ENCODE measurements at places on chromosomes 6 and 20.

GRCh38 chr6:108877046-108877751 is 29.0 kb downstream of the ARMC2 start:
- no peak for DNase-seq

GRCh38 chr6:134245041-134245440 is 72.9 kb downstream of the SGK1 start:
- DNase-seq, result no peak

DNA sequence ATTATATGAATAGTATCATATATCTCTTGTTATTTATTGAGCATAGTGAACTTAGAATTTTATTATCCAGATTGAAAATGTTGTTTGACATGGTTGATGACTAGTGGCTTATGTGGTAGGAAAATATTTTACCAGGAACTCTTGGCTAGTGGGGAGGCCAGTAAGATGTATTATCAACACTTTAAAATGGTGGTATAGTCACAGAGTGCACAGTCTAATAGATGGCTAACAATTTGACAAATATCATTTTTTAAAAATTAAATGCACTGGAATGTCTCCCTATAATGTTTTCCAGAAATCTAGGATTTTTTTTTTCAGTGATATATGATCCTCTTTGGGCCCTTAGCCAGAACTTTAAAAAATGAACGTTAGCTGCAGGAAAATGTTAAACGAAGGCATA is 26.9 kb upstream of the EYA4 start:
- DNase-seq, result no peak

DNA sequence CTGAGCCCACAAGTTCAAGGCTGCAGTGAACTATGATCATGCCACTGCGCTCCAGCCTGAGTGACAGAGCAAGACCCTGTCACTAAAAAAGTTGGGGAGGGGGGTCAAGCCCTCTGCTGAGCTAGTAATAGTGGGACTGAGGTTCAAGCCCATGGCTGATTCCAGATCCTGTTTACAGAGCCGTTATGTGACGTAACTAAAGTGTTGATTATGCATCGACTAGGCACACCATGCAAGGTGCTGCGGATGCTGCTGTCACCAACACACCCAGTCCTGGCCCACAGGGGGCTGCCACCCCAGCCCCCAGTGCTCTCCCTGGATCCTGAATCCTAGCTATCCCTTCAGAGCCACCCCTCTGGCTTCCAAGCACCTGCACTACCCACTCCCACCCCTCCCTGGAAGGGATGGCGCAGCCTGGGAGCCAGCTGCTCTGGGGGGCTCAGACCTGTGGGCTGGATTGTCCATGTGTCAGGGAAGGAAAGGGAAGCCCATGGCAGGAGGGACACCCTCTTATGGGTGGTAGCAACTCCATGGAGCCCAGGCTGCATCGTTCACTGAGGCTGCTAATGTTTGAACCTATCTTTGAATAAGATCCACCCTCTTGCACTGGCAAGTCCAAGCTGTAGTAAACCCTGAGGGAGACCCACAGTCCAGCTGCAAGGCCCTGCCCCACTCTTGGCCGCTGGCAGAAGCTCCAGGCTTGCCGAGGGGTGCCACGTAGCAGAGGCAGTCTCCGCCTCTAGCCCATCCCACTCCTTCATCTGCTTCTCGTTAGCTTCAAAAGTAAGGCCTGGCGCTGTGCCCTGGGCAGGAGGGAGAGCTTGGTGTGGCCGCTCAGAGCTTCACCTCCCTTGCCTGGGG is 95.0 kb downstream of the SNX5 start:
- no peak for DNase-seq

GRCh38 chr6:55886185-55886836 is 10.9 kb upstream of the BMP5 start:
- DNase-seq, result no peak

GRCh38 chr6:157754351-157754750 is 68.7 kb upstream of the SNX9 start:
- no peak for DNase-seq

- DNase-seq, result peak; percentile 35
Observed at GRCh38 chr20:63102721-63103375, 96.1 kb upstream of the BHLHE23 start.

- no peak for DNase-seq
Observed at GRCh38 chr20:53136473-53136872, 164.3 kb downstream of the TSHZ2 start.

- no peak for DNase-seq
Observed at GRCh38 chr20:53708129-53708968, 114.7 kb upstream of the ZNF217 start.

DNA sequence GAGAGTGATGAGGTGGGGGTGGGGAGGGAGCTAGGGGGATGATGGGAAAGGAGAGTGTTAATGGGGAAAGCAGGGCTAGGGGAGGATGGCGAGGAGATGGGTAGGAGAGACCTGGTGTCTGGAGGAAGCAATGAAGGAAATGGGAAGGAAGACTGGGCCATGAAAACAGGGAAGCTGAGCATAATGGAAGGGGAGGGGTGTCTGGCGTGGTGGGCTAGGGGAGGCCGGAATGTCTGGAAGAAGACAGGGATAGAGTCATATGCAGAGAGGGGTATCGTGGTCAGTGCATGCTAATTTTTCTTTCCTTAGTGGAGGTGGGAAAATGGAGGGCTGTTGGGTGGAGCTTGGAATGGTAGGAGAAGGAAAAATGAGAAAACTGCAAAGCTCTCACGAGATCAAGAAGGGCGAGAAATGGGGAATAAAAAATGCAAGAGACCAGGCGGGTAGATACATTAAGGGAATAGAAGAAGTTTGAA is 423 bp downstream of the KLHDC3 start:
- no peak for DNase-seq

DNA sequence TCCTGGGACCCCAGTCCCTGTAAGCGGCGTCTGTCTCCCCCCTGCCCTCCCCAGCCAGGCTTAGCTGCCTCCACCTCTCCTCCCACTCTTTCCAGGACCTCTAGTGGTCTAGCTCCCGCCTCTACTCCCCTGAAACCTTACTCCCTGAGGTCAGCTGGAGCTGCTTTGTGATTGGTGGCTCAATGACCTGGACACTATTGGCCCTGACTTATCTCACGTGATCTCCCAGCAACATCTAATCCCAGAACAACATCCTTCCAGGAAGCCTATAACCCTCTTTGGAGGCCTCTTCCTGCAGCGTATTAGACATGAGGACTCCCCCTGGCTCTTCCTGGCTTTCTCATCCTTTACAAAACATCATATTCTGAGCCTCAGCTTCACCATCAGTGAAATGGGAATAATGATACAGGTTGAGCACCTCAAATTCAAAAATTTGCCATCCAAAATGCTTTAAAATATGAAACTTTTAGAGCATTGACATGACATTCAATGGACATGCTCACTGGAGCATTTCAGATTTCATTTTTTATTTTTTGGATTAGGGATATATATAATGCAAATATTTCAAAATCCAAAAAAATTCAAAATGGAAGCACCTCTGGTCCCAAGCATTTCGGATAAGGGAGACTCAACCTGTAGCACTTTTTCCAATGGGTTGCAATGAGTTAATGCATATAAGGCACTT is 16.3 kb upstream of the SRC start:
- DNase-seq, result no peak

DNA sequence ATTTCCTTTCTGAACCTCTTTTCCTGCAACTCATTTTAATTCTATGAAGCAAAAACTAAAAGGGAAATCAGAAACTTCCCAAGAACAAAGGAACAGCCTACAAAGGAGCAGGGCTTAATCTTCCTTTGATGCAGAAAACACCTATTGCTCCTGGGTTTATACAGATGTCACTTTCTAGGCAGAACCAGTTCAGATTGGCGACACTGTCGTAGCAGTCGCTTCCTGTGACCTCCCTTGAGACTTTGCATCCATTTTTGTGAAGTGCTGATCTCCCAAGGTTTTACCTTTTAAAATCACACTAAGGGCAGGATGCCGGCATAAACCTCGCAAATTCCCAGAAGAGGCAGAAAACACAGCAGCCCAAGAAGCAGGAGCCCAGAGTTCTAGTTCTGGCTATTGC is 40.1 kb downstream of the JAG1 start:
- no peak for DNase-seq

- DNase-seq, result no peak
Observed at GRCh38 chr6:38027685-38028373, 208.3 kb downstream of the ZFAND3 start.

GRCh38 chr20:8008733-8009132 is 10.8 kb downstream of the TMX4 start:
- DNase-seq, result no peak

- DNase-seq, result no peak
Observed at GRCh38 chr6:150719099-150719766, 119.5 kb downstream of the PLEKHG1 start.

DNA sequence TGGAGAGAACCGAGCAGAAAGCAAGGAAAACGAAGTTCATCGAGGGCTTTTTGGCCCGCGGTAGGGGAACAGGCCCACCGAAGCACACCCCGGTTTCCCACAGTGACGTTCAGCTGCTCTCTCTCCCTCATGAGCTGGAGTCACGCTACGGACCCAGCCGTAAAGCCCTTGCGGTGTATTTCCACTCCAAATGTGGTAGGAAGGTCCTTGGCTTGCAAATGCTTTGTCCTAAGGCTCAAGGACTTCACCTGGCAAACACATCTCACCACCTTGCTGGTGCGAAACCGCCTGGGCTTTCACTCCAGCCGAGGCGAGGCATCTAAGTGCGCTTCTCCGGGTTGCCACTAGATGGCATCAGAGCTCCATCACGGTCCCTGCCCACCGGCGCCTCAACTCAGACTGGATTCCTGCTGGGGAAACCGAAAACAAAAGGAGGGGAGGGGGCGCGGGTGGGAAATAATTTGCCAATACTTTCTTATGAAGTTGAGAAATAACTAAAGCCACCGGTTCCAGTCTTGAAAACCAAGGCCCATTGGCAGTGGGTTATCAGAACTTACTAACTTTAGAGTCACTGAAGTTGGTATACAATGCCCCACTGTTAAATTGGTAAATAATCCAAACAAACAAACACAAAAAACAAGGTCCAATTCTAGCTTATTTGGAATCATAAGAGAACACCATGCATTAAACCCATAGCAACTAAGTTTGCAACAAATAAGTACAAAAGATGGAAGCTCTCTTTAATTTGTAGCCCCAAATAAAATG is 13.4 kb upstream of the FOXC1 start:
- peak; percentile 36 for DNase-seq

DNA sequence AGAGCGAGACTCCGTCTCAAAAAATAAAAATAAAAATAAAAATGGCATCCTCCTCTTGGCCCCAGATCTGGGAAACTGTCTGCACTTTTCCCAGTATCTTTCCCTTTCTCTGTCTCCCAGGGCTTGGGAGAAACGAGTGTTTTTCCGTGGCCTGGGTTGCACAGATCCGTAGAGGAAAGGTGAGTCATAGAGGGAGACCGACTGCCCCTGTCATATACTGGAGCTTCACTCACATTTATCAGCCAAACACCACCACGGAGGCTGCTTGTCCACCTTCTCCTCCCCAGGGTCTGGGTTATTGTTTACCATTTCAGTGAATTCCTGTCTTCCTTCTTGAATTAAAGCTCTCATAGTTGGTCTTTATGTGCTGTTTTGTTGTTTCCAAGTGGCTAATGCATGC is 31.9 kb upstream of the EIF2S2 start:
- no peak for DNase-seq

DNA sequence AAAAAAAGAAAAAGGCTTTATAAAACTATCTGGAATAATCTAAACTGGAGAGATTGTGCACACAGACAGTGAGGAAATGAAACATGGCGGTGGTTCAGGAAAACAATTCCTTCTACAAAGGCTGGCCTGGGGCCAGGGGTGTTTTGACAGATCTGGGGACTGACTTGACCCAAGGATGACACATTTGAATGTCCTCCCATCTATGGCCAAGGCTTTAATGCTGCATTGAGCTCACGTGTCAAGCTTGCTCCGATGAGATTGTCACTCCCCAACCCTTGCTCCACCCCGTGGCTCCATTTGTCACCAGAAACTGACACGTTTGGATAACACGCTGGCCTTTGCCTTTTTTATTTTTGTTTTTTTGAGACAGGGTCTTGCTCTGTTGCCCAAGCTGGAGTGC is 156.1 kb downstream of the ZFP64 start:
- no peak for DNase-seq

- no peak for DNase-seq
Observed at GRCh38 chr6:51778666-51779065, 308.7 kb downstream of the PKHD1 start.

- no peak for DNase-seq
Observed at GRCh38 chr6:97113170-97113569, 169.8 kb downstream of the MMS22L start.

GRCh38 chr6:25180630-25181349 is 98.4 kb upstream of the CARMIL1 start:
- no peak for DNase-seq

DNA sequence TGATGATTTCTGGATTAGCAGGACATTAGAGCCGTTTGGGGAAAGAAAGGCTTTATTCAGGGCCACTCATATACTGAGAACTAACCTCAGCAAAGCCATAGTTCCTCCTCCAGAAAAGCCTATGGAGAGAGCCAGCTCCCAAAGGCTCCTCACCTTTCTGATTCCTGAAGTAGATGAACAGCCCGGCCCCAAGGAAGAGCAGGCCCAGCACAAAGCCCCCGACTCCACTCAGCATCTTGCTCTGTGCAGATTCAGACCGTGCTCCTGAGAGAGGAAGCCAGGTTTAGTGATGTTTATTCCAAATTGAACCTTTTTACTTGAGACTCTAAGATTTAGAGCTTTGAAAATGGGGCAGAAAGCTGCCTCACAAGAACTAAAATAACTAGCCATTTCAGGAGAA is 9.1 kb downstream of the HLA-DRB1 start:
- no peak for DNase-seq

- DNase-seq, result no peak
Observed at GRCh38 chr6:47713200-47713599, 14.8 kb downstream of the ADGRF4 start.

DNA sequence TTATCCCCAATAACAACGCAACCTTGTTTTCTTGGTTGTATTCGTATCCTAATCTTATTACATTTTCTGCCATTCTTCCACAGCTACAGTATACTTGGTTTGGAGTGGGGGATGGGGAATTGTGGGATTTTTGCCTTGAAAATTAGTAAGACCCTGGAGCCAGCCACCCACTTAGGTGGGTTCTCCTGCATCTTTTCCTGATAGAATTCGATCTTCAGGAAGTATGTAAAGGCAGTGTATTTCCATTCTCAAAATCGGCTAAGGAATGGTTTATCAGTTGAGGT is 1.1 kb downstream of the ITCH start:
- no peak for DNase-seq

- DNase-seq, result no peak
Observed at GRCh38 chr20:35296101-35296554, 3.9 kb upstream of the FAM83C start.

- DNase-seq, result no peak
Observed at GRCh38 chr6:170393807-170394399, 87.3 kb downstream of the FAM120B start.

- DNase-seq, result no peak
Observed at GRCh38 chr6:114287461-114287860, 55.4 kb downstream of the HS3ST5 start.

DNA sequence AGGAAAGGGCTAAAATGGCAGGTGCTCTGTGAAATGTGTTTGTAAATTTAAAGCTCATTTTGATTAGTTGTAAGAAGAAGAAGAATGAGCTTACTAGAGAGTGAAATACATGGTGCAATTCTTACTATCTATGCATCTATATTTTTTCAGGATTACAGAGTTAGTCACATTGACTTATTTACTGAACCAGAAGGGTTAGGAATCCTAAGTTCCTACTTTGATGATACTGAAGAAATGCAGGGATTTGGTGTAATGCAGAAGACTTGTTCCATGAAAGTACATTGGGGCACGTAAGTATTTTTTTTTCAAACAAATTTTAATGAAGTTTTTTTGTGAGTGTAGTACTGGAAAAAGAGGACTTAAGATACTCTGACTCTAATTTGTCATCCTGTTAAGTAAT is 99.3 kb downstream of the RTN4IP1 start:
- no peak for DNase-seq

GRCh38 chr6:152127432-152128165 is 320.1 kb downstream of the ESR1 start:
- DNase-seq, result no peak
